ENCODE measurements at places on chromosomes 12 and 14.

DNA sequence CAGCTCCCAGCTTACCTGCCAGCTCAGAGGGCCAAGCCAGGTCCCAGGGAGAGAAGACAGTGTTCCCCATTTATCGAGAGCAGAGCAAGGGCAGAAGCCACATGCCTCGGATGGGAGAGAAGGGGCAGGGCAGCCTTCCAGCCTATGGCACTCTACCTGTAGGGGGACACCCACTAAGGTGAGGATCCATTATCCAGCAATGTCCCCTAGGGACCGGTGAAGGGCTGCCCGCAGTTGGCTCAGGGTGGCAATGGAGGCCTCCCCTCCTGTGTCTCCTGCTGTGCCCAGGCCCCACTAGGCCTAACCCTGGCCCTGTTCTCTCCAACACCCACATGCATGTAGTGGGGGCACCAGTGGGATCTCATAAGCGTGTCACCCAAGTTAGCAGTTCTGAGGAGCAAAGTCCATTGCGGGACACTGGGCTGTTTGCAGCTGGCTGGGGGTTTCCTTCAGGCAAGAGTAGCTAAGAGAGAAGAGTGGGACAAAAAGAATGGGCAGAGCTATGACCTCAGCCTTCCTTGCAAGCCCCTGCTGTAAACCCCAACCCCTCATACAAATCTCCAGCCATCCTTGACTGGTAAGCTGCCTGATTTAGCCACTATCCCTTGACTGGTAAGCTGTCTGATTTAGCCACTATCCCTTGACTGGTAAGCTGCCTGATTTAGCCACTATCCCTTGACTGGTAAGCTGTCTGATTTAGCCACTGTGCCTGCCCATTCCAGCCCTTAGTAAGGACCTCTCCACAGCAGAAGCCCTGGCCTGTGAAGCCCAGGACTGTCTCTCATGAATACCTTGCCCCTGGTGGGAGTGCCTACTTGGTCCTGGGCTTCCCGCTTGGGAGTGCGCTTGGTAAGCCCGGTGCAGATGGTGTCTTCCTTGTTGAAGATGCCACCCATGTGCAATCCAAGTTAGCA is 5.2 kb upstream of the ASB2 start:
- DNase-seq: no peak

DNA sequence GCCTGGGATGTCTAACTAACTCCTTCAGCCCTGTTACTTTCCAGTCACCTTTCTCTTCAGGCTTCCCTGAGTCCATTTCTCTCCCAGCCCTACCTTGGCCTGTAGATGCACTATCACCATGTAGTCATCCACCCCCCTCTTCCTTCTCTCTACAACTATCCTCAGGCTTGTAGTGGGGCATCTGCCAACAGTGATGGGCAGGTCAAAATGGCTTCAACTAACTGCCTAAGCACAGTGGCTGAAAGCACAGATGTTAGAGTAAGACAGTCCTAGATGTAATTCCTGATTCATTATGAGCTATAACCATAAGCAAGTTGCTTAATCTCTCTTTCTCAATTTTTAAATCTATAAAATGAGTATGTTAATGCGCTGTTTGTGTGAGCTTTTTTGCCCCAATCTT is 133.6 kb upstream of the NAV3 start:
- DNase-seq: no peak

GRCh38 chr14:93073910-93074769 is 41.6 kb downstream of the ITPK1 start:
- DNase-seq: no peak

GRCh38 chr14:86510491-86510890 is 980.5 kb downstream of the FLRT2 start:
- DNase-seq: no peak

DNA sequence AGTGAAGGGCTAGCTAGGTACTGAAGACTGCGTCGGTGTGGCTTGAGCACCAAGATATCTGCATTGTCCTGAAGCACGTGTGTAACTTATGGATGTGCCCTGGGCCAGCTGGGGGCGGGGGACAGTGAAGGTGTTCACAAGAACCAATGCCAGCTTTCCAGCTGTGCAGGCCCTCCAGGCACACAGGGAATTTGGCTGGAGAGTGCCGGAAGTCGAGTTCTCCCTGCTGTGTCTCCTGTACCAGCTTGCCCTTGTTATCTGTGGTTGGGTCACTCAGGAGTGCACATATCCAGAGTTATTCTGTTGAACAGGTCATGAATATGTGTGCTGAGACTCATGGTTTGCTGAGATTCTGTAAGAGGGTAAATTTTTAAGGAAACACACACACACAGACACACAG is 75.9 kb upstream of the CRY1 start:
- DNase-seq: no peak

GRCh38 chr14:30737916-30738315 is 115.8 kb downstream of the SCFD1 start:
- no peak for DNase-seq

DNA sequence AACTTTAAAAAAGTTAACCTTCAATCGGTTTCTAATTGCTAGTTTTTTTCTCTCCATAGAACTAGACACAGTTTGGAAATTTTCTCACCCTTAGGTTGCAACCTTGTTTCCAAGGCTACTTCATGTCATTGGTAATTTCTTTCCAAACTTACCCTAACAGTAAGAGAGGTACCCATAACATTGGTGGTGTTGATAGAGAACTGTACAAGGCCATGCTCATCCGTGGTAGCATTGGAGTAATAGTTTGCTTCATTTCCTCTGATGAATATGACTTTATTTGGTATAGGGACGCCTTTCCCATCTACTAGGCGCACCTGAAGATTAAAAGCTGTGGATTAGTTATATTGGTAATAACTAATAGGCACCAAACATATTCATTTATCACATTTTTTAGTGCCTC is 11.6 kb downstream of the A2M start:
- no peak for DNase-seq

DNA sequence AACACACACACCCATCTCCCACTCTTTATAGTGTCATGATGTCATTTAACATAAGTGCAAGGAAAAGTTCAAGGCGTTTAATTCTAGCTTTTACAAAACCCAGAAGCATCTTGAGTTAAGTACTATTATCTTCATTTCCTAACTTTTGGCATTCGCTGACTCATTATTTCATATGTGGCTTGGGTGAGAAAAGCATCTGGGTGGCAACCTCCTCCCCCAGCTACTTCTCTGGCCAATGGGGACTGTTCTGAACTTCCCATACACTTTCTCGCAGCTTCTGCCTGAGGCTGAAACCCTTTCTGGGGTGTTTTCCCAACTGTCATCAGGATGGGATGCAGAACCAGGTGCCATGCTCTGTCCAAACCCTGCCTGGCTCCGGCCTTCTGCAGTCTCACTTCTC is 2.8 kb upstream of the MARK3 start:
- no peak for DNase-seq

DNA sequence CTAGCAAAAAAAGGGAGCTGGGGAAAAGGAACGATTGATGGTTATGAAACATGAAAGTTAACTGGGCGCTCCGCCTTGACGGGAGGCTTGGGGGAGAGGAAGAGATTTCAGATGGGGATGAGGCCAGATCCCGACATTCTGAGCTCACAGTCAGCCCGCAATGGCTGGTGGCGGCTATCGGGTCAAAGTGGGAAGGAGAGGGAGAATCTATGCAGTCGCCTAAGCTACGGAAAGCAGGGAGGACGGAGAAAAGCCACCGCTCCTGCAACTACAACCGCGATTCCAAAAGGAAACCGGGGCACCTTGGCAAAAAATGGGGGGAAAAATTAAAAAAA is 502 bp downstream of the MPHOSPH9 start:
- DNase-seq: no peak

DNA sequence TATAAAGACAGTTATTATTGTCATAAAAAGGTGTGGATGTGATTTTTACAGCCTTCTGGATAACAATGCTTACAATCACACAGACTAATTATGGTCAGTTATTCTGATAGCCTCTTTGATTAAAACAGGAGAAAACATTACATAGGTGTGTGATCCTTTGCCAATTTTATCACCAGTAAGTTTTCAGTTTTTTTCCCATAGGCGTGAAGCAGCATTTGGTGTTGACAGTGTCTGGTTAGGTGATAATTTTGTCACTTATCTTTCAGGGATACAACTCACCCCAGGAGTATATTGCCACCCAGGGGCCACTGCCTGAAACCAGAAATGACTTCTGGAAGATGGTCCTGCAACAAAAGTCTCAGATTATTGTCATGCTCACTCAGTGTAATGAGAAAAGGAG is 208.8 kb downstream of the EPS8 start:
- DNase-seq: no peak

GRCh38 chr12:44286821-44287505 is 451.1 kb downstream of the TMEM117 start:
- DNase-seq: no peak

- DNase-seq: no peak
Observed at GRCh38 chr12:14846876-14847580, 3.7 kb upstream of the ART4 start.

- no peak for DNase-seq
Observed at GRCh38 chr14:26255213-26255612, 342.6 kb downstream of the NOVA1 start.

DNA sequence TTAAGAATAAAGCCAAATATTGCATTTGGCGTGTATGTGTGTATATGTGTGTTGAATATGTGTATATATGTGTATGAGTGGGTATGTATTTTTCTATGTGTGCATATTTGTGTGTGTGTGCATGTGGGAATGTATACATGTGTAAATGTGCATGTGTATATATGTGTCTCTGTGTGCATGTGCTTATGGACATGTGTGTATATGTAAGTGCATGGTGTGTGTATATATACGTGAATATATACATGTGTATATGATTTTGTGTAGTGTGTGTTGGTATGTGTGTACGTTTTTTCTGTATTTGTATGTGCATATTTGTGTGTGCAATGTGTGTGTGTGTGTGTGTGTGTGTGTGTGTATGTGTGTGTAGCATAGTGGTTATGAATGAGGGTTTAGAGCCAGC is 1021.0 kb downstream of the AACS start:
- DNase-seq: no peak

GRCh38 chr14:101395779-101396178 is 165.5 kb upstream of the DIO3 start:
- no peak for DNase-seq

DNA sequence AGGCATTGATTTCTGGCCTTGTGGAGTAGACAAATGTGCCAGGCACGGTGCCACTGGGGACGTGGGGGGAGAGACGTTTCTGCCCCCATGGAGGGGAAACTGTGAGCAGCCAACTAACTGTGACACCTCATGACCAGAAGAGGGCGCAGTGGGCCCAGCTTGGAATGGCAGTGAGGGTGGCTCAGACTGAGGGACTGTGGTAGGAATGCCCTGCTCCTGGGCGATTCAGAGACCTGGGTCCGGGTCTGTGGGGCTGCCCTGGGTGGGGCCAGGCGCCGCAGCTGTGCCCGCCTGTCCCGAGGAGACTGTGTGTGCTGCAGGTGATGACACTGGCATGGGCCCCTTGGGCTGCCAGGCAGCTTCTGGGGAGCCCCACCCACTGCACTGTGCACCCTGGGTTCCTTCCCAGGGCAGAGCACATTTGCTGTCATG is 60.6 kb downstream of the SLC25A47 start:
- DNase-seq: peak; percentile 61

- no peak for DNase-seq
Observed at GRCh38 chr14:87492561-87492960, 500.4 kb downstream of the GALC start.

GRCh38 chr12:87661786-87662377 is 367.3 kb downstream of the C12orf50 start:
- no peak for DNase-seq

- DNase-seq: no peak
Observed at GRCh38 chr12:53502983-53503728, 2.1 kb downstream of the TARBP2 start.

GRCh38 chr14:105912641-105913180 is 386.3 kb downstream of the TMEM121 start:
- no peak for DNase-seq
